ENCODE measurements at places on chromosomes 5 and 9.

GRCh38 chr9:3361116-3361515 lies 164.7 kb downstream of the RFX3 start:
- no peak for DNase-seq

DNA sequence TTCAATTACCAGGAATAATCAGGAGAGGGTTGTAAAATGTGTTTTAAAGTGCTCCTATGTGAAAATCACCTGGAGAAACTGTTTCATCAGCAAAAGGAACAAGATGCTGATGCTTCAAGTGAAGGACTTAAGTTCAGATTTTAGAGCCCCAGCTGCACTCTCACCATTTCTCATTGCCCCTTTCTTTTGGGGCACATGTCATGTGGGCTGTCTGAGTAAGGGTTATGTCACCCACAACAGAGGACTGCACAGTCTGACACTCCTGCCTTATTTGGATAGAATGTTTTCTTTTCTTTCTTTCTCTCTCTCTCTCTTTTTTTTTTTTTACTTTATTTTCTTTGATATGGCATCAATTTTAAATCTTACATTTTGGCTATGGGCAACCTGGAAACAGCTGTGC lies 204.1 kb upstream of the EFNA5 start:
- no peak for DNase-seq

DNA sequence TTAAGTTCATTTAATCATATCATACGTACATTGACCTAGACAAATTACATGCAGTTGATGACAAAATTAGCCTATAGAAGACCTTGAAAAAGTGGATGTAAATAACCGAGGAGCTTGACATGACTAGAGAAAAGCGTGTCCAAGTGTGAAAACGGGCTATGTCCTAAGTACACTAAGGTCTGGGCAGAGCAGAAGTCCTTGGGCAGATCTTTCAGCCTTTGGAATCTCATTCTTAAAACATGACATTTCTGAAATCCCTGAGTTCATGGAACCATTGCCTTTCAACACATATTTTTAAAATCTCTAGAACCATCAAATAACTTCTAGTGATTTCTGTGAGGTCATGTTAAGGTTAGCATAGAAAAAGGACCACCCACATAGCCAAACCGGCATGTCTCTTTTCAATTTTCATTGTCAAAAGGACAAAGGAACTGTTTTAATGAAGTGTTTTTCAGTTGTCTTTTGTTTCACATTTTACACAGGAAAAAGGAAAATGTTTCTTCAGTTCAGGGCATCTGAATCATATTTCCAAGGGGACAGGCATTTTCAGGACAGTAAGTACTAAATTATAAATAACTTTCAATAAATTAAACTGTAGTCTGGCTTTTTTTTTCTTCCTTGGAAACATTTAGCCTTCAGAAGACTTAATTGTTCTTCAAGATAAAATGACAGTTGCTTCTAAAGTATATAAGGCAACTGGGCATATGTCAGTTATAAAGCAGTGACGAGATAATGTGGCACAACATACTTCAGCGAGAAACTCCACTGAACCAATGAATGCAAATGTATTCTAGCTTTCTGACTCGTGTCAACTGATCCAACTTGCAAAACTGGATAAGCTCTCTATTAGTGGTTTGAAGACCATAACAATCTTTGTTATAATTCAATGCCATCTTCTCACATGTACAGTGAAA lies 416.8 kb downstream of the NFIB start:
- no peak for DNase-seq

GRCh38 chr5:76256116-76256889 lies 146.8 kb upstream of the IQGAP2 start:
- peak; percentile 64 for DNase-seq

- no peak for DNase-seq
Measured at GRCh38 chr5:102778478-102778877, 23.4 kb downstream of the PAM start.

DNA sequence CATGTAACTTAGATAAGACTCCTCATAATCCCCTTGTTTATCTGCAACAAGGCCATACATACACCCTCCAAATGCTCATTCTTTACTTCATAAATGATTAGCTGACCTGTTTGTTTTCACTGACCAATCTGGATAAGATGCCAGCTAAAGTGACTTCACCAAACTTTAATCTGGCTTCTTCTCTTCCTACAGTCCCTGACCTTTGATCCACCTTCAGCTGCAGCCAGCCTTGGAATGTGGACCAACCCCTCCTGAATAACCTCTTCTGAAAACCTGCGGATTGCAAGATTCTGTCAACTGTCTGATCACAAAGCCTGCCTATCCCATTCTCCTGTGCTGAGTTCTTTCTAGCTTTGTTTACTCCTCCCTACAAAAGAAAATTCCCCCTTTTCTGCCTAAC lies 476.8 kb downstream of the LRRC70 start:
- no peak for DNase-seq

GRCh38 chr5:490116-491106 lies 33.8 kb downstream of the SLC9A3 start:
- DNase-seq, result no peak

- no peak for DNase-seq
Measured at GRCh38 chr5:54695198-54695966, 177.8 kb downstream of the SNX18 start.

DNA sequence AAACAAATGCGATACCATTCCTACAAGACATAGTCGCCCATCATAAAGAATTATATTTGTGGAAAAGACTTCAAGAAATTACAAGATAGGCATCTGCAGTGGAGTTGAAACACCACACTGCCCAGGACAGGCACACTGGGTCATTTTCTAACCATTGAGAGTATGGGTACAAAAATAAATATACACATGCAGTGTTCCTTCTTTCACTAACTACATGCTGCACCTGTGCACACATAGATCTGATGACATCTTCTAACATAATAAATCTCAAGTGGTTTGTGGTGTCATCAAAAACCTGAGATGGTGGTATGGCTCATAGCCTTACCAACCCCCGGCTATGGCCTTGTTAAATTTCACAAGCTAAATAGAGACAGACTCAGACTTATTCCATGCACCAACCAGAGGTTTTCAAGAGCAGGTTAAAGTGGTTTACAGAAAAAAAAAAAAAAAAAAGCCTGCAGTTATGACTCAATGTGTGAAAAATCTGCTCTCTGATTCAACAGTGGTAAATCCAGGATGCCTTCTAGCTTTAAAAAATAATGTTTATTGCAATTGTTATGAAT lies 12.4 kb upstream of the NFIB start:
- DNase-seq, result no peak

GRCh38 chr5:67581203-67581602 lies 384.6 kb upstream of the CD180 start:
- DNase-seq, result no peak

GRCh38 chr5:160467555-160468362 lies 46.1 kb downstream of the PTTG1 start:
- DNase-seq, result peak; percentile 89

GRCh38 chr5:106827061-106827460 lies 843.7 kb downstream of the EFNA5 start:
- no peak for DNase-seq

DNA sequence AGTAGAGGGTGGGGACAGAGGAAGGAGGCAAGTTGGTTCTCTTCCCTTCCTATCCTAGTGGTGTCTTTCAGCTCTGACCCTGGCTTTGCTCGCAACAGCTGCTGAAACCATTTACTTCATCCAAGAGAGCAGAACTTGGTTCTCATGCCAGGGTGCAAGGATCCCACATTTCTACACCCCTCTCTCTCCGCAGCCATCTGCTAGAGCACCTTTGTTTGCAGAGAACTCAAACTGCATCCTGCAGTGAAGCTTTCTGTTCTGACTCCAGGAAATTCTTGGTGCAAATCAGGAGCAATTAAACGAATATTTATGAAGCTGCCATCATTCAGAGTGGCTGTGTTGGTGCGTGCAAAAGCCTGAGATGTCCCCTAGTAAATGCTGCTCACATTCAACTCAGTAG lies 31.9 kb downstream of the NEUROG1 start:
- DNase-seq, result no peak

- DNase-seq, result no peak
Measured at GRCh38 chr9:19022206-19022605, 10.8 kb downstream of the SAXO1 start.

GRCh38 chr5:176373100-176373818 lies 8.0 kb downstream of the ARL10 start:
- DNase-seq, result no peak

DNA sequence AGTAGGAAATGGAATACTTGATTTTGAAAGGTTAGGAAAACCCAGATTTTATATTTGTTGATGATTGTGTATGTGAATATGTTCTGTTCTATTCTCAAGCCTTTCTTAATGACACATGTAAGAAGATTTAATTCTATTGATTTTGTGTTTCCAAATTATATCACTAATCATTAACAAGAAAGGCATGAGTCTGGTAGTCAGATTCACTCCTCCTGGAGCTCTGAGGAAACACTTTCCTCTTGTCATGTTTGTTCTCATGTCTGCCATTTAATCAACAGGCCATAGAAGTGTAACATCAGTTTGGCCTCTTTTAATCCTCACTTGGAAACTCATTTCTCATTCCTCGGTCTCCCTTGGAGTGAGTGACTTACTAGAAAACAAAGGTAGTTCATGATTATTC lies 40.6 kb upstream of the F2R start:
- no peak for DNase-seq

DNA sequence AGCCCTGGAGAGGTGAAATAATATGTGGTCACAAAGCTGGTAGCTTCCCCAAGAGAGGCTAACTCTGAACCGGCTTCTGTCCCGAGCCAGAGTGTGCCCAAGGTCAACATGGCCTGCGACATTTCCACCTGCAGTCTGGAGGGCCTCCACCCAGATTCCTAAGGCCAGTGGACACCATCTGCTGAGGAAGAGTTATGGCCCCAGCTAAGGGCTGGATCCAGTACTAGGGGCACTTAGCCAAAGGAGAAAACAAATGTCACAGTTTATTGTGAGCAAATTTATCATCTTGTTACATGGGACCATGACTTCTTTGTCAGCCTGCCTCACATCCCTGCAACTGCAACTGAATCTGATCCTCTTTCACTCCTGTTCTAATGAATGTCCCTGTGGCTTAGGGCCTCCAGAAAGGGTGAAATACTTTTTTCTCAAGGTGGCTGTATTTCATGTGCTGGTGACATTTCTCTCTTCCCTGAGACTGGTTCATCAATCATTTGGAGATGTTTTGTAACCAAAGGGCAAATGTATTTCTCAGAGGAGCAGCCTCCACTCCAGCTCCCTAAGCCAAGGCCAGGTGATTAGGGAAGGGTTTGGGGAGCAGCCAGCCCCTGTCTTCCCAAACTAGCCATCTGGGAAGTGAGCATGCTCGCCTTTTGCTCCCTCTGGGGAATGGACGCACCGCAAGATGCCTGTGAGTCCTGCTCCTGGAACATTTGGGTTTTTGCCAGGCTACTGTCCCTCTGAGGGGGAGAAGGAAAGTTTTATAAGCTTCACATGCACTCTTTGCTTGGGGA lies 148.3 kb downstream of the CMYA5 start:
- DNase-seq, result no peak

DNA sequence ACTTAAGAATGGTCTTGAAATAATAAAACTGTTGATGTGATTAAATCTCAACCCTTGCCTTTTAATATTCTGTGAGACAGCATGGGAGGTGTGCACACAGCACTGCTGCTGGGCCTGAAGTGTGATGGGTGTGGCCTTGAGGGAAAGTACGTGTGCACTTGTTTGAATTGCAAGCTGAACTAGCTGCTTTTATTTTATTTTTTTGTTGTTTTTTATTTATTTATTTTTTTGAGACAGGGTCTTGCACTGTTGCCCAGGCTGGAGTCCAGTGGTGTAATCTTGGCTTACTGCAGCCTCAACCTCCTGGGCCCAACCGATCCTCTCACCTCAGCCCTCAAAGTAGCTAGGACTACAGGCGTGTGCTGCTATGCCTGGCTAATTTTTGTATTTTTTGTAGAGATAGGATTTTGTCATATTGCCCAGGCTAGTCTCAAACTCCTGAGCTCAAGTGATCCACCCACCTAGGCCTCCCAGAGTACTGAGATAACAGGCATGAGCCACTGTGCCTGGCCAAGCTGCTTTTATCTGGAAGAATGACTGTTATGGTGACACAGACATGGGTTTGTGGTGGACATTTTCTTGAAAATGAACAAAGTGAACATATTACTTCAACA lies 58.9 kb downstream of the GPR107 start:
- peak; percentile 32 for DNase-seq

GRCh38 chr9:36166168-36166927 lies 2.8 kb upstream of the CCIN start:
- DNase-seq, result peak; percentile 88

- no peak for DNase-seq
Measured at GRCh38 chr9:33248606-33249005, 8.6 kb downstream of the SPINK4 start.

DNA sequence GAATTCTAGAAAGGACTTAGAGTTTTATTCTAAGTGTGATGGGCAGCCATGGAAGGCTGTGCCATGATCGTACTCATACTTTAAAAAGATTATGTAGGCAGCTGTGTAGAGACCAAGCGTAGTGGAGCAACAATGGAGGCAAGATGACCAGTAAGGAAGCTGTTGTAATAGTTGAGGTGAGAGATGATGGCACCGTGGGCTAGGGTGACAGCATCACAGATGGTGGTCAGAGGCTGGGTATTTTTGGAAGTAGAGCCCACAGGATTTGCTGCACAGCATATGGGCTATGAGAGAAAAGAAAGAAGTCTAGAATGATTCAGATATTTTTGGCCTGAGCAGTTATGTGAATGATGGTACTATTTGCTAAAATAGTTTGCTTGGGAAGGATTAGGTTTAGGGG lies 7.7 kb downstream of the ARHGAP26 start:
- no peak for DNase-seq

GRCh38 chr5:96893342-96893741 lies 17.0 kb downstream of the ERAP2 start:
- DNase-seq, result peak; percentile 36

- no peak for DNase-seq
Measured at GRCh38 chr9:78807286-78807685, 510.4 kb downstream of the PSAT1 start.

GRCh38 chr5:171476701-171477100 lies 57.3 kb downstream of the FGF18 start:
- no peak for DNase-seq

DNA sequence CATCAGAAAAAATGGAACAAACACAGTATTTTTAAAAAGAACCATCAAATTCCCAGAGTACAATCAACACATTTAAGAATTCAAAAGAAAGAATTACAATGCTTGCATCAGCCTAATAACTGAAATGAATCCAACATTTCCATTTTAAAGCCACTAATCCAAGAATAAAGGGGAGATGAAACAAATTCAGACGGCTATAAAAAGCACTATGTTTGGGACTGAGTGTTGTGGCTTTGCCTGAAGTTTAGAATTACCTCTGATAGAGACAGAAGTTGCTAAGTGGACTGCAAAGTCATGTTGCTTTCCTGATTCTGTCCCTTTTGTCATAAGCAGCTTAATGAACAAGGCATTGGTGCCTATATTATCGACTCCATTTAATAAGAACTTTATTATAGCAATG lies 135.4 kb upstream of the RGMB start:
- DNase-seq, result no peak

GRCh38 chr5:79143684-79144379 lies 32.2 kb downstream of the BHMT start:
- DNase-seq, result no peak

DNA sequence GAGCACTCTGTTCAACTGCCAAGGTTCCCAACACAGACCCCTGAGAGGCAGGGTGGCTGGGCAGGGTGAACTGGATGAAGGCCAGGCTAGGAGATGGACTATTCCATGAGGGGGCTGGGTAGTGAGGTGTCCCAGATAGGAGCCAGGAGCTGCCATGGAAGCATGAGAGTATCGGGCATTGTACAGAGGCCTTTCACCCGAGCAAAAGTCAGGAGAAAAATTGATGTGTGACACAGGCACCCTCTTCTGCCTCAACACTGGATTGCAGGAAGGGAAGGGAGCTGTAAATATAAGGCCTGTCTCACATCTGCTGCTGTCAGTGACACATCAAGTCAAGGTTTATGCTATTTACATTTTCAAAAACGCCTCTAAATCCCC lies 74.6 kb downstream of the UBAP1 start:
- no peak for DNase-seq
